HCEC 1CT (cell line): ENCODE measurements at places on chromosomes 1 and 21.

- DNase-seq, result no peak
These were observed 103.4 kb upstream of the ESRRG start for GRCh38 chr1:216826646-216827045.

DNA sequence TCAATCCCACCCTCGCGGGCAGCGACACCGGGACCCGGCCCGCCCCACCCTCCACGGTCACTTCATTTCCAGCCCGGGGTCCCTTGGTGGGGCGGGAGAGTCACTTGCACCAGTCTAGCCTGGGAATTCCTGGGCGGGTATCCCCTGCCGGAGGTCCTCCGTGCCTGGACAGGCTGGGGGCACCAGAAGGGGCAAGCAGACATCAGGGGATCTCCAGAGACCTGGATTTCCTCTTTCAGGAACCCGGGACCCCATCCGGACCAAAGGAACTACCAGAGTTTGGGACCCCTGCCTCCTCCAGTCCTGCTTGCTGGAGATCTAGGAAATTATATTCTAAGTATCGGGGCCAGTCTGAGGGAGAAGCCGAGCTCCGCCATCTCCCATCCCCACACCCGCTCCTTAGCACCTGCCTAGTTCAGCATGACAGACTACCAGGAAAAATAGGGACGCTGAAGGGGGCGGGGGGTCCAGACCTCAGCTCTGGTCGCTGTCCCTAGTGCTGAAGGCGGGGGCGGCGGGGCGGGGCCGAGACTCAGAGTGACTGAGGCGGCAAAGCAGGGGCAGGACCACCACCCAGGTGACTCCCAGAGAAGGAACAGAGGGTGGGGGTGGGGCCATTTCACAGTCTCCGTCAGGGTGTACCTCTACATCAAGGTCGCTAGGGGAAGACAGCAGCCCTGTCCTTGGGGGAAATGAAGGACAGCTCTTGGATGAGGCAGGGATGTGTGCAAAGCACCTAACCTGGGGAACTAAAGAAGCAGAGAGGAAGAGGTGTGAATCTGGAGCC is 832 bp downstream of the HCN3 start:
- peak; percentile 34 for DNase-seq

GRCh38 chr1:1921901-1922701 is 3.0 kb upstream of the TMEM52 start:
- DNase-seq, result no peak

DNA sequence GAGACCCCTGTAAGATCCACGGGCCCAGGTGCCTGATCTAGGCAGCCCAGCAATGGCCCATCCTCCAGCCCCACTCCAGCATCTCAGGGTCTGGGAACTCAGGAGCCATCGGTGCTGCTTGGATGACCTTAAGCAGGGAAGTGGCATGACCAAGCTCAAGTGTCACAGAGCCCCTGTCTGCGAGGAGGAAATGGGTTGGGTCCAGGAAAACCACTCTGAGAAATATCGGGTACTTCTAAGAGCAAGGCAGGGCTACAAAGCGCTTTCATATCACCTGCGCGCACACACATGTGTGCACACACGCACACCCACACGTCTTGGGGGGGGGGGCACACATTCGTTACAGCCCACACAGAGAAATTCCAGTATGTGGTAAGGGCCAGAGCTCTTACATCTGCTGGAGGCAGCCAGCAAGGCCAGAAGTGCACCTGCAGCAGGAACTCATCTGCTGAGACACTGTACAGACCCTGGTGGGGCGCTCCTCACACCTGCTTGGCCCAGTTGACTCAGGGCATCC is 32.6 kb upstream of the SPOCD1 start:
- DNase-seq, result no peak

- DNase-seq, result no peak
These were observed 88.9 kb downstream of the COL24A1 start for GRCh38 chr1:86067626-86068025.

- peak; percentile 49 for DNase-seq
These were observed 7.1 kb upstream of the ITGB2 start for GRCh38 chr21:44927587-44928461.

- DNase-seq, result no peak
These were observed 94.3 kb downstream of the CCDC30 start for GRCh38 chr1:42557230-42557851.

GRCh38 chr1:98975113-98975512 is 29.5 kb downstream of the PLPPR5 start:
- DNase-seq, result no peak

GRCh38 chr1:26728645-26729044 is 32.8 kb downstream of the ARID1A start:
- no peak for DNase-seq

GRCh38 chr1:147169171-147169570 is 3.1 kb downstream of the PRKAB2 start:
- DNase-seq, result no peak

DNA sequence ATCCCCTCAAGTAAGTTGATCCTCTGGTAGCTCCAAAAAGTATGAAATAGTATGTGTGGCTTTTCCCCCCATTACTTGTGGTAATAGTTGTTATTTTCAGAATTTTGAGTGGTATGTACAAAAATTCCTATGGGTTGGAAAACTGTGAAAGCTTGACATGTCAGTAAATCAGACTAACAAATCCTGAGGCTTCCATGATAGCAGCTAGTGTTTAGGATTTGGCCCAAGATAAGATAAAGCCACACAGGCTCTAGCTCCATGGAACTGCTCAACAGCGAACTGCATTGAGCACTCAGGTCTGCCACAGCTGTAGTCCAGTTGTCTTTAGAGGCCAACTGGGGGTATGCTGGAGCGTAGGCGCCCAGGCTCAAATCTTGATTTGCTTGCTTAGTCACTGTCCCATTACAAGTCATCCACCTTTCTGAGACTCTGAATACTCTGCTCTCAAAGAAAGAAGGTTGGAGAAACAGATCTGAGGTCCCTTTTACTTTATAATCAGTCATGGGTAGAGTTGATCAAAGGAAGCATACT is 28.7 kb downstream of the ATP1A1 start:
- DNase-seq, result no peak

DNA sequence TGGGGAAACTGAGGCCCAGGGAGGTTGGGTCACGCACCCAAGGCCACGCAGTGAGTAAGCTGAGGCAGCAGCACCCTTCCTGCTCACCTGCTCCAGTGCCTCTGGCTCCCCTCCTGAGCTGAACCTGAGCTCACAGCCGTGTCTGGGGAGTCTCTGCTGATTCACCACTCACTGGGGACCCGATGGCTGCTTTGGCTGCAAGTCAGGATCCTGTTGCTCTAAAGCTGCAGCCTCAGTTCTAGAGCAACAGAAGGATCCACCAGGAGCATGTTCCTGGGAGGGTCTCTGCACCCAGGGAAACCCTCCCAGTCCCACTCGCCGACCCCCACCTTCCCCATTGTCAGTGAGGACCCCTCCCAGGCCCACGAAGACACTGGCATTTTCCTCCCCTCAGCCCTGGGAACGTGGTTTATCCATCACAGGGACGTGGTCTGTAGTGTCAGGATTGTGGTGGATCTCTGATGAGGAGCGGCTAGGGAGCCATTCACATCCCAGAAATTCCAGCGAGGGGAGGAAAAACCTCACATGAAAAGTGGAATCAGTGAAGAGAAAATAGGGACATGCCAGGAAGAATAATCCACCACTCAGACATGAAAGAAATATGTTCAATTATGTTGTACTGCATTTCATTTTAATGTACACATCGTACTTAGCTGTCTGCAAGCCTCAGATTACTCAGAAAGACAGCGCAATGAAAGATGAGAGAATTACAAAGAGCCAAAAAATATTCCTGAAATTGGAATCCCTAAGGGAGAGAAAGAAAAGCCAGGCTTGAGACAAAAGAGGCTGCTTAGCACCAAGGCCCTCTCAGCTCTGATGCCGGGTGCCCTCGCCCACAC is 447.2 kb downstream of the MATN1 start:
- no peak for DNase-seq

DNA sequence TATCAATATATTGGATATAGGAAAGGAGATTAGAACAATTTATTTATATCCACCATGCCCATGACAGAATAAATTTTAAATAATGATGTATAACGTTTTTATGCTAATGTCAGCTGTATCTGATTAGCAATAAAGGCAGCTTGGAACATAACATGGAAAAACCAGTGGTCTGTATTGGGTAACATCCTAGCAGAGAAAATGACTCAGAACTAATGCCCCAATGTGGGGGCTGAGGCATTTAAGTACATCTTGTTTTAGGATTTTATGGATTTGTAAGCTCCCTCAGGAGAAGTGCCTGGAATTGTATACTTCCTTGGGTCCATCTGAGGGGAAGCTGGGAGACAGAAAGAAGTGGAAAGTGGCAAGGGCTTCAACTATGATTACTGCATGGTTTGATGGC is 82.3 kb downstream of the HMCN1 start:
- no peak for DNase-seq

DNA sequence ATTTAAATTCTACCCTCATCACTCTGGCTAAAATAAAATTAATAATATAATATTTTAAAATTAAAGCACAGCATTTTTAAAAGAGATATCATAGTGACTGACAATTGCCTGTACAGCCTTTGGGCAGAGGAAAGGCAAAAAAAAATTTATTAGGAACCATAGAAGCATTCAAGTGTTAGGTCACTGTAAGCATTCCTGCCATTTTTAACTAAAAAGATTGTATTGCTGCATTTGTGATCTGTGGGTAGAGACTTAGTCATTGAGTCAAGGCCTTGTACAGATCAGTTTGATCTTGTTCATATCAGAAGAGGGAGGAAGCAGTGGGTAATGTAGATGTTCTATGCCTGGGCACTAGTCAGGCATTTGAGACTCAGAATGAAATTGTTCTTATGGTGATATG is 109.9 kb downstream of the LYPLAL1 start:
- no peak for DNase-seq

DNA sequence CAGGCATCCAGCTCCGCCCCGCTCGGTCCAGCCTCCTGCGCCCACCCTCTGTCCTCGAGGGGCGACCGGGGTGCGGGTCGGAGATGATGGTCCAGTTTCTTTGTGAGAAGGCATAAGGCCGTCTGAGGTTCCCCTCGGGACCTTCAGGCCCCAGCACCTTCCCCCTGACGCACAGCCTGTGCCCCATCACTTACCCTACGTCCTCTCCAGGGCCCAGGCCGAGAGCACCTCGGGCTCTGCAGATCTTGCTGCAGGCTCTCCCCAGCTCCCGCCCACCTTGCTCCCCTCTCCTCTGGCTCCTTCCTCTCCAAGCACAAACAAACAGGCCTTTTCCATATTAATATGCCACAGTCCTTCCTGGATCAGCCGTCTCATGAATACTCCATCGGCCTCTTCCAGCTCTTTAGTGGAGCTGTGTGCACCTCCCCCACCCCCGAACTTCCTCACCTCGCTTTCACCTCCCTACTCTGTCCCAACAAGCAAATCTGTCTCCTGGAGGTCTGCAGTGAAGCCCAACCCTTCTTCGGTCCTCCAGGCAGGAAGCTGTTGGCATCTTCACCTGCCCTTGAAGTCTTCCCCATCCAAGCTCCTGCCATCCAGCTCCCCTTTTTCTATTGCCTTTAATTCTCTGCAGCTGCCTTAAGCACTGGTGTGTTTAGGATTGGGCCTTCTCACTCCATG is 448 bp upstream of the COL9A2 start:
- DNase-seq, result no peak

DNA sequence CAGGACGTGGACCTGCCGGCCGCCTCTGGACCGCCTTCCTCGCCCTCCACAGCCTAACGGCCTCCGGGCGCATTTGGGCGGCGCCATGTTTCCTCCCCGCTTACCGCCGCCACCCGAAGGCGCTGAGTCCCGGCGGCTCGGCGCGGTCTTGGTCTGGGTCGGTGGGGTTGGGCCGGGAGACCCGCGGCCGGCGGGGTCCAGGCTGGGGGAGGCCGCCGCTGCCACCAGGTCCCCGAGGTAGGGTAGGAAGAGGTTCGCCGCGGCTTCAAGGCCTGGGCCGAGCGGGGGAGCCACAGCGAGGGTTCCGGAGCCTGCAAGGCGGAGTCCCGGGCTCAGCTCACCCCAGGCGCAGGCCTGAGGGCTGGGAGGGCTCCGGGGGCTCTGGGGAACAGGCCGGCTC is 5.5 kb downstream of the OR2C3 start:
- DNase-seq, result no peak
